ENCODE measurements at places on chromosomes 16 and 17.

DNA sequence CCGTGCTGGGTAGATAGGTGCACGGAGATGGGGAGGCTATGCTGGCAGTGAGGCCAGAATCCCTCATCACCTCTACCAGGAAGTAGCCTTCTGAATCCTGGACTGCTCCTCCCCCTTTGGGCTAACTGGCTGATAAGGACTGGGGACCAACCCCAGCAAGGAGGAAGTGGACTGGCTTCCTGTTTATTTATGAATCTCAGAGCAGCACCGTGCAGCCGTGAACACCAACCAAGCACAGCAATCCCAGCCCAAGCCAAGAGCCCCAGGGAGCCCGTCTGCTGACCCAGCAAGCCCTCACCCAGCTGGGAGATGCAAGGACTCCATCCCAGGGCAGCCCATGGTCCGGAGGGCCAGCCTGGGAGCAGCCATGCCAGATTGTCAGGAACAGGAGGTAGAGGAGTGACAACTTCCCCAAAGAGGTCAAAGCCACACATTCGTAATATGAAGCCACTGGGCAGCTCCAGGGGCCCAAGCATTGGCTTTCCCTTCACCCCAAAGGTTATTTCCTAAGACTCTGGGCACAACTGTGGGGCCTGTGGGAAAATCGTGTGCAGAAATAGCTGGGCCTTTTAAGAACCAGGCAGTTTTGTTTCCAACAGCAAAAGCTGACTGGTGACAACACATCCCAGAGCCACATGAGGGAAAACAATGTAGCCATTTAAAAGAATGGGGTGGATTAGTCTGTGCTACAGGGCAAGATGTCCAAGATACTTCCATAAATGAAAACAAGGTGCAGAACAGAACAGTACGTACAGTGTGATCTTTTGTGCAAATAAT, 23.9 kb downstream of the PHB1 start:
- no peak for DNase-seq

- DNase-seq = no peak
Measured at GRCh38 chr16:85238233-85238647, 126.0 kb upstream of the CIBAR2 start.

DNA sequence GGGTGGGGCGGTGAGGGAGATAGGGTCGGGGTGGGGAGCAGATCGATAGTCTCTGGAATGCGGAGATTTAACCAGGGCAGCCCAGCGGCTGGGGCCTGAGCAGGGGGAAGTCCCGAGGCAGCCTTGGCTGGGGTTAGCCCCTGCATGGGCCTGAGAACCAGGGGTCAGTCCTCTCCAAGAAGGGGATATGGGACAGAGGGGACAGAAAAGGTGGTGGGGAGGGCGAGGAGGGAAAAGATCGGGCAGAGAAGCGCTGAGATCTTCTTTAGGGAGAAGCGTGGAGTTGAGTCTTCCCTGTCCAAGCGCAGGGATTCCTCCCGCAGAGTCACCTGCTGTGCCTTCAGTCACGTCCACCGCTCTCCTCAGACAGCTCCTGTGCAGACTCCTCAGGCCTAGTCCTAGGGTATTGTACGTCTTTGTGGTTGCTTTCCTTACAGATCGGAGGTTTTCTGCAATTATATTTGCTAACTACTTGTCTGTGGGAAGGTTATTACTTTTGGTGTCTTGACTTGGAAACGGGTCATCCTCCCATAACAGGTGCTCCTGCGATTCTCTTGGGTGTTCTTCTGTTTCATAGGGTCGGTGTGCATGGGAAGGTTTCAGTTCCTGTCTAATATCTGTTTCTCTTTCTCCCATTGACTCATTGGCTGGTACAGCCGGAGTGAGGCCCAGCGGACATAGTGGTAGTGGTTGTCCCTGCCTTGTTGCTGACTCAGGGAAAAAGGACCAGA, 952 bp downstream of the CD300A start:
- DNase-seq = no peak

- peak; percentile 30 for DNase-seq
Measured at GRCh38 chr17:36533935-36534839, 481 bp downstream of the MYO19 start.

- no peak for DNase-seq
Measured at GRCh38 chr17:30584810-30585209, 107.6 kb downstream of the GOSR1 start.

GRCh38 chr16:4380119-4381063, 8.7 kb downstream of the VASN start:
- DNase-seq = no peak

GRCh38 chr16:88886420-88886844, 20.0 kb upstream of the PABPN1L start:
- no peak for DNase-seq

DNA sequence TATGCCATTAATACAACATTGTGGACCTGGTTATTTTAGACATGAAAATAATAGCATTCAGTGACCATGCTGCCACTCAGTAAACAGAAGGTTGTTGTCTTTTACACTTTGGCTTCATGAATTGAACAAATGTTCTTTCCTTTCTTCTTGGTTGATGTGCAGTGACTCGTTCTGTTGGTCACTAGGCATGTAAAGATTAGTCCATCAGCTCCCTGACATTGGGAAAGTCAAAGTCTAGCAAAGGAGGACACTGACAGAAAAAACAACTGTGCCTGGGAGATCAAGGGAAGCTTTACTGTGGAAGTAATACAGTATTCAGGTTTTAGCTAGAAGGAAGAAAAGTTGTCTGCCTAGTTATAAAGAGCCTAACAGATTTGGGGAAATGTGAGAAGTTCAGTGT, 6.9 kb downstream of the KCNJ16 start:
- DNase-seq = no peak

- no peak for DNase-seq
Measured at GRCh38 chr17:27379888-27380533, 76.2 kb upstream of the KSR1 start.

Measured in activated gamma-delta T cell treated with anti-CD3 and anti-CD28 coated beads, Interleukin-2, amount 50 U/mL, for 16 hours (primary cell).